ENCODE measurements at places on chromosomes 1 and 21. TPM values are rescaled to one million over a fixed set of nuclear protein-coding genes. Genes with fewer than 3 reads are reported as not detected.

The ADAMTS5 gene
- total RNA-seq = 34.5 TPM

The C1orf226 gene
- total RNA-seq = 1.0 TPM

The C1orf185 gene
- not detected for total RNA-seq

- no peak for DNase-seq
These were observed 140.8 kb upstream of the RAB4A start for GRCh38 chr1:229130028-229130668.

DNA sequence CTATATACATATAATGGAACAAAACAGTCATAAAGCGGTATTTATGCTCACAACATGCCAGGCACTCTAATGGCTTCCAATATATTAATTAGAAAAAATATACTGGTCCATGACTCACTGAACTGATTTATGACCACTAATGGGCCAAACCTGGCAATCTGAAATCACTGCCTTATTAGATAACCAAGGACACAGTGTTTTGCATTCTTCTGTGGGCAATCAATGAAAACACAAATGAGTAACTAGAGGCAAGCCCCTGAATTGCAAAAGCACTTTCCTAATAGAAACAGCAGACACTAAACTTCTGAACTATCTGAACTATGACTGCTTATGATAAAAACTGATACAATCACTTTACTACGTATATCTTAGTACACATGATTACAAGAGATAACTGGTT is 3.5 kb downstream of the GCLM start:
- no peak for DNase-seq

The FCGR3A gene
- total RNA-seq = not detected

The RIMKLA gene
- not detected for total RNA-seq

The TESK2 gene
- 1.1 TPM for total RNA-seq

The KCNA3 gene
- total RNA-seq = not detected

- DNase-seq = no peak
These were observed 2.3 kb downstream of the PAX7 start for GRCh38 chr1:18632783-18633421.

The S100A5 gene
- total RNA-seq = 2.9 TPM

DNA sequence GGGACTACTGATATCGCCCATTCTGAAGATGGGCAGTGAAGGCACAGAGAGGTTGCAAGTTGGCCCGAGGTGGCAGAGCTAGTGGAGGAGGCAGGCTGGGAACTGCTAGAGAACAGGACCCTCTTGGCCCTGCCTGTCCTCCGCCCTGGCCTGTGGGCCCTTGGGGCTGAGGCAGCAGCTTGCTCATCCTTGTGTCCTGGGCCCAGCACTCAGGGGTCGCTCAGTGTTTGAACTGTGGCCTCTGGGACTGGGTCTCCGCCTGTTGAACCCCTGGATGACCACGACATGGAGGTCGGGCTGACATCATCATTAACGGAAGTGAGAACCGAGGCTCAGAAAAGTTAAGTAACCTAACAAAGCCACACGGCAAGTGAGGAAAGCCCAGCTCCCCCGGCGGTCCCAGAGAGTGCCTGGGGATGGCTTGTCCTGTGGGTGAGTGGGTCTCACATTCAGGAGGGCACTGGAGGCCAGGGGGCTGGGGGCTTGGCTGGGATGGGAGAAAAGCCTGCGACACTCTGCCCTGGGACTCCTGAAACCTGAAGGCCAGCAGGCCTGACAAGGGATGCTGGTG is 23.0 kb upstream of the DDOST start:
- DNase-seq = no peak

The TDRD5 gene
- total RNA-seq = not detected

The ERG gene
- not detected for total RNA-seq

- no peak for DNase-seq
These were observed 477 bp downstream of the ICMT start for GRCh38 chr1:6235296-6235677.

DNA sequence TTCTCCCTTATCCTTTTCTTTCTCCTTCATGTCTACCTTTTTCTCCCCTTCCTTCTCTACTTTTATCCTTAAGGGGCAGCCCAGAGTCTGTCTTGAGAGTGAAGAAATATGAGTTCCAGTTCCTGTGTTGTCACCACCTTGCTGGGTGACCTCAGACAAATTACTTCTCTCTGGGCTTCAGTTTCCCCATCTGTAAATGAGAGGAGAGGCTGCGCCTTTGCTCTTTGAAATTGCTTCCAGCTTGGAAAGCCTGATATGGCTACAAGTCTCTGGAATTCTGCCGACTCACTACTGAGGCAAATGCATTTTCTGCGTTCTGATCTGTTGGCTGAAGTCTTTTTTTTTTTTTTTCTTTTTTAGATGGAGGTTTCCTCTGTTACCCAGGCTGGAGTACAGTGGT is 119.2 kb downstream of the SYF2 start:
- DNase-seq = no peak

GRCh38 chr1:183498342-183498991 is 26.2 kb downstream of the SMG7 start:
- DNase-seq = no peak

DNA sequence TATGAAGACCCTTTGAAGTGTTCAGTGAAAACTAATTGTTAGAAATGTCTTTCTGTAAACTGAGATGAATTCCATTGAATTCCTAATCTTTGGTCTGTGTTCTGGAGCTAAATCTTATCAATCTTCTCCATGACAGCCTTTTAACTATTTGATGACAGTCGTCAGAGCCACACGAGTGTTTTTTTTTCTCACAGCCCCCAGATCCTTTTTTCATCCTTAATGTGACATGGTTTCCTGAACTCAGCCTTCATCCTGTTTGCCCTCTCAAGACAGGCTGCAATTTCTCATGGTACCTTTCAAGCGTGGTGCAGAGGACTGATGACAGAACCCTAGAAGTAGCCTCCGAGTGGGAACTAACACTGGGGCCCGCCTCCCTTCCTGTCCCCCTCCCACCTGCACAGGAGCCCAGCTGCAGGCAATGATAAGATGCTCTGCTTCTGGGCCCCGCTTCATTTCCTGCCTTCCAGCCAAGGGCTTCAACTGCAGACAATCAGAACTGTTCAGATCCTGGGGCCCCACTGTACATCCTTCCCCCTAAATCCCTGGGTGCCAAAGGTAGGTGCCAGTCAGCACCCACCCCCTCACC is 114.6 kb upstream of the VAV3 start:
- no peak for DNase-seq

GRCh38 chr1:32040711-32041110 is 27.0 kb downstream of the KHDRBS1 start:
- no peak for DNase-seq
